Gastroesophageal sphincter (tissue), 4 donors: ENCODE measurements at places on chromosomes 1 and 21.

DNA sequence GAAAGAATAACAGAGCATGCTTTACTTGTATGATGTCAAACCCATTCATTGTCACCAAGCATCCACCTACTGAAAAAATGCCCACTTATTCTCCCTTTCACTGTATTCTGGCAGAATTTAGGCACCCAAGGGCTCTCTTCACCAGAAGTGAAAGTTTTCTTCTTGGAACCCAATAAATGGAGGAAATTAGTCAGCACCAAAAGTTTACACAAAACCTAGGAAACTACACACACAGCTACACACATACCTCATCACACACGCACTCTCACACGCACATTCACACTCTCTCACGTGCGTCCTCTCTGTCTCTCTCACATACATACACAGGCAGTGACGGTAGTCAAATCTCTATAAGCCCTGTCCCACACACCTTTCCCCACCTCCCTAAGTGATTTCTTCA is 37.6 kb downstream of the MCOLN2 start:
- no peak for ATAC-seq

DNA sequence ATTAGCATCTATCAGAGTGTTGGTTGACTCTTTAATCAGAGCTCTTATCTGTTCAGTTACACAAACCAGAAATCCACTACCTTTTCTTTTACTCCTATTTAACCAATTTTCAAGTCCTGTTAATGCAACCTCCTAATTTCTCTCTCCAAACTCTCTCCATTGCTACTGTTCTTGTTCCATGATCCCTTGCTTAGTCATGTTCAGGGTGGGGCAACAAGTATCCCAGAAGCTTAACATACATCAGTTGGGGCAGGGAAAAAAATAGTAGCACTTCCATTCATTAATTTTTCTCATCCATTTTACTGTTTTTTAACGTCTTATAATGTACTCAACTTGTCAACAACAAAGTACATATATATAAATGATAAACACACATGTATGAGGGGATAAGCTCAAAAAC is 111.2 kb upstream of the LBR start:
- ATAC-seq, result no peak

GRCh38 chr1:213107613-213108012 is 56.6 kb downstream of the RPS6KC1 start:
- ATAC-seq, result no peak

DNA sequence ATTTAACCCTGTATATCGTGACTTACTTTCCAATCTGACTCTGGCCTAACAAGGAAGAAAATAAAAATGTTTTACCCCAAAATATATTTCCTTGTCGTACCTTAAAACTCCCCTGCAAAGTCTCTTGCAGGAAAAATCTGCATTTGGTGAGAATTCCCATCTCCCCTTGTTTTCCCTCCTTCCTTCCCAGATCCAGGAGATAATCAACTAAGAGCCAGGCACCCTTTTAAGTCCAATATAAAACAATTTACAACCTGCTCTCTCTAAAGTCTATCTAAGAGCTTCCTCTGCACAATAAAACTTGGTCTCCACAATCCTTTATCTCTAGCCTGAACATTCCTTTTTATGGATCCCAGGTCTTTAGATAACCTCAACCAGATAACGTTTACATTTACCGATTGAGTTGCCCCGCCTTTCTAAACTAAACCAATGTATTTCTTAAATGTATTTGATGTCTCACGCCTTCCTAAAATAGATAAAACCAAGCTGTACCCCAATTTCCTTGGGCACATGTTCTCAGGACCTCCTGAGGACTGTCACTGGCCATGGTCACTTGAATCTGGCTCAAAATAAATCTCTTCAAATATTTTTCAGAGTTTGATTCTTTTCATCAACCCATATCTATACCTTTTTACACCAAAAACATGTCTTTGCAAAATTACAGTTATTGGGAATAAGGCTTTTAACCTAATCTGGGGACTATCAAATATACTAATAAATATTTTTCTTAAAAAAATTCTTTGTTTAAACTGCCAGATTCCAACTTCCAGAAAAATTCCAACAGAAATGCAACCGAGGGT is 993 bp downstream of the DDX59 start:
- ATAC-seq, result no peak
